HCT116 (cell line): ENCODE measurements at places on chromosomes 4 and X. TPM values are rescaled to one million over a fixed set of nuclear protein-coding genes. Genes with fewer than 3 reads are reported as not detected.

DNA sequence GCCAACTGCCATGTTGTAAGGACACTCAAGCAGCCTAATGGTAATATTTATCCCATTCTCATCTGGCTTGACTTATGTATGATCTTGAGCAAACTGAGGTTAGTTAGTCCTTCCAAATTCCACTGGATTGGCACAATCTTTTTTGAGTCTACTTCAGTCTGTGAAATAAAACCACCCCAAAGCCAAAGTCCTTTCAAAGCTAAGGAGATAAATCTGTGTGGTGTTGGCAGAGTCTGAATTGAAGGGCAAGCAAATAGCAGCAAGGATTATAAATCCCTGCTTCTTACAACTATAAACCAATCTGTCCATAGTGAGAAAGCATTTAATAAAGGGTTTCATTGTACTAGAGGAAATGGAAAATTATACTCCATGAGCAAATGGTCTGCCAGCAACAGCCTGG is 233.9 kb upstream of the GLRA2 start:
- no peak overlapping the region for H3K27ac ChIP-seq
- H3K36me3 ChIP-seq = no peaks in the 10 kb centered on the region
- no peak overlapping the region for H3K4me3 ChIP-seq
- H3K27me3 ChIP-seq = no peaks in the 10 kb centered on the region
- DNase-seq = no peak

GRCh38 chr4:8723222-8723980 is 130.8 kb downstream of the CPZ start:
- H3K27ac ChIP-seq = no peak overlapping the region
- H3K36me3 ChIP-seq = no peaks in the 10 kb centered on the region
- H3K4me1 ChIP-seq = no peaks in the 10 kb centered on the region
- no peak overlapping the region for H3K4me3 ChIP-seq

DNA sequence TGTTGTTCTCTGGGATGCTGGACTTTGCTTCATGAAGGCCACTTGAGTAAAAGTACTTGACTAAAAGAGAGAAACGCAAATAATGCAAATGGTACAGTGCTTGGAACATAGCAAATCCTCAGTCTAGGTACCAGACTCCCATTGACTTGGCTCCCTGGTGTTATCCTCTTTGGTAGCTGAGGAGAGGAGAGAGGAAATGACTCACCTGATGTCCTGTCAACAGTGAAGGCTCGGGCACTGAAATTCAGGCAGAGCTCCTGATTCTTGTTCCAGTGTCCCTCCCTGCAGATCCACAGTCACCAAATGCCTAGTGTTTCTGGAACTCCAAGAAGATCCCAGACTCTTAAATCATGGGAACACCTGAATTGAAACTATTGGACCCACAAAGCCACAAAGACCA is 22.5 kb upstream of the TCEAL4 start:
- peaks cover 10% of the 10 kb centered on the region for H3K4me1 ChIP-seq
- no peak overlapping the region for H3K27ac ChIP-seq
- H3K27me3 ChIP-seq = no peaks in the 10 kb centered on the region
- no peaks in the 10 kb centered on the region for H3K36me3 ChIP-seq
- no peak overlapping the region for H3K4me3 ChIP-seq

- 0 out of 2 replicates have a peak overlapping the region, but pooled peaks have one; percentile 30 for H3K27ac ChIP-seq
- H3K4me1 ChIP-seq = peaks cover 32% of the 10 kb centered on the region
- no peaks in the 10 kb centered on the region for H3K27me3 ChIP-seq
- no peak for DNase-seq
- H3K36me3 ChIP-seq = no peaks in the 10 kb centered on the region
- H3K4me3 ChIP-seq = peak overlapping the region; percentile 77
These were observed 1.4 kb downstream of the FGF2 start for GRCh38 chr4:122827879-122828601.

- H3K36me3 ChIP-seq = no peaks in the 10 kb centered on the region
- no peak overlapping the region for H3K4me3 ChIP-seq
- DNase-seq = no peak
- no peaks in the 10 kb centered on the region for H3K27me3 ChIP-seq
- H3K27ac ChIP-seq = no peak overlapping the region
- peaks cover 4% of the 10 kb centered on the region; the same call in 1 of the 2 replicates for H3K4me1 ChIP-seq
These were observed 13.7 kb downstream of the DDX60 start for GRCh38 chr4:168304744-168305459.

DNA sequence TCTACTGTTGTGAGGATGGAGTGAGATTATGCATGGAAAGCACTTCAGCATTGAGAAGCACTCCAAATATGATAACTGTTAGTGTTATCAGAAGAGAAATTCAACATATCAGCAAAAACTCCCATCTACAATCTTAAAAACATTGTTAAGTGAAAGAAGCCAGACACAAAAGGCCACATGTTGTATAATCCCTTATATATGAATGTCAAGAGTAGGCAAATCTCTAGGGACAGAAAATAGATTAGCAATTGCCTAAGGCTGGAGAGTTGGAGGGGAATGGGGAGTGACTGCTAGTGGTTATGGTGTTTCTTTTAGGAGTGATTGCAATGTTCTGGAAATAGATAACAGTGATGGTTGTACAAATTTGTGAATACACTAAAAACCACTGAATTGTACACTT is 122.5 kb upstream of the LNX1 start:
- H3K4me3 ChIP-seq = no peak overlapping the region
- no peak for DNase-seq
- no peaks in the 10 kb centered on the region for H3K4me1 ChIP-seq
- H3K27ac ChIP-seq = no peak overlapping the region

Gene H2BW2
- not detected for total RNA-seq

DNA sequence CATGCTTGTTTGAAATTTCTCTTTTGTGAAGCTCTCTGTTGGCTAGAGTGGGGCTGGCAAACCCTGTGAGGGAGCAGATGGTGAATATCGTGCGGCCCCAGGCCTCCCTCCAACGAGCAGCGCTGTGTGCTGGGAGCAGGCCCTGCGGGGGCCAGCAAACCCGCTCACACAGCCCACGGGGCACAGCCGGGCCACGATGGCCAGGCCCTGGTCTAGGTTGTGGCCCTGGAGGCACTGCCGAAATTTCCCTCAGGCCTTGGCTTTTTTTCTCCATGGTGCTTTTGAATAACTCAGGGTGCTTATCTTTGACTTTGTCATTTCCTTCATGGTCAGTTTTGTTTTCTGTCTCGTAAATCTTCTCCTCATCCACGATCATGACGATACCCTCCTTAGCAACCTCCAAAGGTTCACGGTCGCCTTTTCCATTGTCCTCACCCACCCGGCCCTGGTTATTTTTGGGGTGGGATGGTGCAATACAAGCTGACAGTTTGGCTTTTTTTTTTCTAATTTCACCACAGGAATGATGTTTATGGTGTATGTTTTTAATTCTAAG is 20.7 kb downstream of the PCGF3 start:
- no peaks in the 10 kb centered on the region for H3K27me3 ChIP-seq
- no peak overlapping the region for H3K27ac ChIP-seq
- H3K4me1 ChIP-seq = no peaks in the 10 kb centered on the region
- no peak overlapping the region for H3K4me3 ChIP-seq
- DNase-seq = no peak

Gene LSM6
- total RNA-seq = 57.4 TPM

- H3K27ac ChIP-seq = no peak overlapping the region
- H3K4me1 ChIP-seq = peaks cover 26% of the 10 kb centered on the region
- no peaks in the 10 kb centered on the region for H3K36me3 ChIP-seq
These were observed 67.5 kb downstream of the COQ2 start for GRCh38 chr4:83216959-83217683.

Gene VCX
- total RNA-seq = not detected

DNA sequence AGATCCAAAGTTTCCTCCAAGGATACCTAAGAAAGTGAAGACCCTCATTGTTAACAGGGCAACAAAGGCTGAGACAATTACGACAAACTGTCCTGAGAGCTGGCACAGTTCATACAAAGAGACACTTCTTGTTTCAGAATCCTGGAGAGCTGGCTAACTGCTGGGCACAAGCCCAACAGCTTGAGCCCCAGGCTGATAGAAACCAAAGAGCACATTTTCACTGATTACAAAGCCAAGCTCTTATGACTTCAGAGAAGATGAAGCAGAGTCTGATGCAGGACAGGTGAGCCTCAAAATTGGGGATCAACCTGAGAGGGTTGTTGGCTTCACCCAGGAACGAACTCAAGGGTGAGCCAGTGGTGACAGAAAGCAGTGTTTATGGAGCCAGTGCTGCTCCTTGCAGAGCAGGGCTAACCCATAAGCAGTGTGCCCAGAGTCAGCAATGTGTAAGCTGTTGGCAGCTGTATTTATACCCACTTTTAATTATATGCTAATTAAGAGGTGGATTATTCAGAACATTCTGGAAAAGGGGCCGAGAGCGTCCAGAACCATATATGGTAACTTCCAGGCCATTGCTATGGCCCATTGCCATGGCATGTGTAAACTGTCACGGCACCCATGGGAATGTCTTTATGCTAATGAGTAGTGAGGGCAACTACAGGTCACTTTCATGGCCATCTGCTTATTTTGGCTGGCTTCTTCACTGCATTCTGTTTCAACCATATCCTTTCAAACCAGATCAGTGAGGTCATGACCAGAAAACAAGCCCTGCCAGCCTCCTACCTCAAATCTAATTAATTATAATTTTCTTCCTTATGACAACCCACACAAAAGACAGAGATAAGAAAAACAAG is 183.7 kb downstream of the EVC2 start:
- H3K27ac ChIP-seq = no peak overlapping the region
- no peak for DNase-seq
- H3K4me3 ChIP-seq = no peak overlapping the region
- H3K4me1 ChIP-seq = no peaks in the 10 kb centered on the region
- no peaks in the 10 kb centered on the region for H3K36me3 ChIP-seq

GRCh38 chrX:105323928-105324327 is 103.4 kb upstream of the TEX13A start:
- no peaks in the 10 kb centered on the region for H3K4me1 ChIP-seq
- DNase-seq = no peak
- no peak overlapping the region for H3K27ac ChIP-seq

- no peaks in the 10 kb centered on the region for H3K4me1 ChIP-seq
- no peak overlapping the region for H3K27ac ChIP-seq
- no peak for DNase-seq
- peaks cover 26% of the 10 kb centered on the region for H3K36me3 ChIP-seq
- no peak overlapping the region for H3K4me3 ChIP-seq
These were observed 27.6 kb downstream of the CTBP1 start for GRCh38 chr4:1221155-1221870.

Gene OPN1MW
- total RNA-seq = not detected

GRCh38 chrX:24498181-24498580 is 33.1 kb downstream of the PDK3 start:
- no peaks in the 10 kb centered on the region for H3K36me3 ChIP-seq
- H3K4me3 ChIP-seq = no peak overlapping the region
- H3K27ac ChIP-seq = no peak overlapping the region
- H3K27me3 ChIP-seq = no peaks in the 10 kb centered on the region
- H3K4me1 ChIP-seq = no peaks in the 10 kb centered on the region

Gene PPP1R2C
- not detected for total RNA-seq

GRCh38 chr4:48068182-48068581 is 51.6 kb downstream of the NIPAL1 start:
- no peak overlapping the region for H3K27ac ChIP-seq
- H3K36me3 ChIP-seq = no peaks in the 10 kb centered on the region
- H3K27me3 ChIP-seq = no peaks in the 10 kb centered on the region
- no peak overlapping the region for H3K4me3 ChIP-seq
- no peak for DNase-seq
- H3K4me1 ChIP-seq = no peaks in the 10 kb centered on the region

DNA sequence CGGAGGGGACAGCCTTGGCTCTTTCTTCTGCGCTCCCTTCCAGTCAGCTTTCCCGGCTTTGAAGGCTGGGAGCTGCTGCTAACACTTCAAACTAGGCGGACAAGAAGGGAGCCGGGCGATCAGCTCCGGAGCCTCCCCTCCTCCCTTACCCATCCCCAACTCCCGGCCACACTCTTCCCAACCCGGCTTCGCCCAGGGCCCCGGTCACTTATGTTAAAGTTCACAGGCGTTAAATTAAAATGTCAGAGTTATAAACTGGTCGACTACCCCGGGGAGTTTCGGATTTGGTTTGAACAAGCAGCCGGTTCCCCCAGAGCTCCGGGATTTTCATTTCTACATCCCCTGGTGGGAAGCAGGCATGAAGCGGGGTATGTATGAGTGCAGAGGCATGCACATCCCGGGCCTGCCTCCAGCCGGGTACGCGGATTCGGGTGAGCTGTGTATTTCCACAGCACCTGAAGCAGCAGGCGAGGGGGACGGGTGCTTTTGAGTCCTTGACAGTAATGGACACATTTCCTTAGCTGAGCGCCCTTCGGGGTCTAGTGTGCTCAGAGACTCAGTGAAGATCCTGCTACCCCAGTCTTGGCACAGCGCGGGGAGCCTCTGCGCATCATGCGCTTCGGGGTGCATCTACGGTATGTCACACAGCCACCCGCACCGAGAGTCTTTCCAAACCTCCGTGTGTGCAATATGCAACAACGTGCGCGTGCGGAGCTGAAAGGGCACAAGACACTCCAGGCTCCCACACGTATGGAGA is 880 bp downstream of the UNC5C start:
- DNase-seq = no peak
- H3K4me1 ChIP-seq = no peaks in the 10 kb centered on the region
- H3K36me3 ChIP-seq = no peaks in the 10 kb centered on the region
- no peak overlapping the region for H3K27ac ChIP-seq
- no peaks in the 10 kb centered on the region for H3K27me3 ChIP-seq

DNA sequence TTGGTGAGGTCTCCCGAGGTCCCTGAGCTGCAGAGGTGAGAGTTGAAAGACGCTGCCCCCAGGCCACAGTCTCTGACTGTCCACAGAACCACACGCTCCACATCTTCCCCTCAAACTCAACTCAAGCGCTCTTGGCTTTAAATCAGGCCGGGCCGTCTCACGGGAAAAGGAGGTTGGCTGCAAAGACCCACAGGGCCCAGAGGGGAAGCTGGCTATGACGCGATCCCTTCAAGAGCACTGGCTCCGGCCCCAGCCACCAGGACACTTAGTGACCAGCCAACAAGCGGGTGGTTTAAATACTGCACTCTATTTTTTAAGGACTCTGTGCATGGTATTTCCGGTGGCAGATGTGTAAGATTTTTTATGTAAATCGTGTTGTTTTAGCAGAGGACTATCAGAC is 19.9 kb downstream of the LRPAP1 start:
- H3K27ac ChIP-seq = no peak overlapping the region
- H3K36me3 ChIP-seq = peaks cover 23% of the 10 kb centered on the region
- no peak for DNase-seq
- no peak overlapping the region for H3K4me3 ChIP-seq
- H3K4me1 ChIP-seq = no peaks in the 10 kb centered on the region

Gene ODAPH
- total RNA-seq = not detected

DNA sequence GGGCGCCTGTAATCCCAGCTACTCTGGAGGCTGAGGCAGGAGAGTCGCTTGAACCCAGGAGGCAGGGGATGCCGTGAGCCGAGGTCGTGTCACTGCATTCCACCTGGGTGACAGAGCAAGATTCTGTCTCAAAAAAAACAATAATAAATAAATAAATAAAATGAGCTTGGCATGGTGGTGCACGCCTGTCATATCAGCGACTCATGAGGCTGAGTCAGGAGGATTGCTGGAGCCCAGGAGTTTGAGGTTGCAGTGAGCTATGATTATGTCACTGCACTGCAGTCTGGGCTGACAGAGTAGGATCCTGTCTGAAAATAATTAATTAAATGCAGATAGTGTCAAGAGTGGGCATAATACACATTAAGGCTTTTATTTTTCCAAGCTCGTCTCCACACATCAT is 77.5 kb downstream of the DHRSX start:
- DNase-seq = no peak
- H3K27me3 ChIP-seq = no peaks in the 10 kb centered on the region
- no peak overlapping the region for H3K4me3 ChIP-seq
- no peaks in the 10 kb centered on the region for H3K36me3 ChIP-seq
- H3K4me1 ChIP-seq = peaks cover 3% of the 10 kb centered on the region; the same call in 1 of the 2 replicates

Gene NSG1
- total RNA-seq = 0.12 TPM
